Activated naive CD4-positive, alpha-beta T cell treated with anti-CD3 and anti-CD28 coated beads, Interleukin-2, amount 10 ng/mL, durations not matched to agents 5 hours and 36 hours (primary cell): ENCODE measurements at places on chromosomes 6 and 20. TPM values are rescaled to one million over a fixed set of nuclear protein-coding genes. Genes with fewer than 3 reads are reported as not detected.

TNFRSF6B gene
- total RNA-seq: not detected

EFCAB8 gene
- total RNA-seq: 0.18 TPM

LAMA4 gene
- not detected for total RNA-seq

TSPO2 gene
- not detected for total RNA-seq

OPRM1 gene
- not detected for total RNA-seq

TRIM10 gene
- not detected for total RNA-seq

WFDC12 gene
- not detected for total RNA-seq

UNC5CL gene
- total RNA-seq: 1.4 TPM

HLA-C gene
- total RNA-seq: 1,205 TPM
